CD4-positive, alpha-beta T cell (primary cell): ENCODE measurements at places on chromosomes 1 and 21.

- no peak for DNase-seq
Observed at GRCh38 chr1:86105533-86105866, 51.1 kb downstream of the COL24A1 start.

DNA sequence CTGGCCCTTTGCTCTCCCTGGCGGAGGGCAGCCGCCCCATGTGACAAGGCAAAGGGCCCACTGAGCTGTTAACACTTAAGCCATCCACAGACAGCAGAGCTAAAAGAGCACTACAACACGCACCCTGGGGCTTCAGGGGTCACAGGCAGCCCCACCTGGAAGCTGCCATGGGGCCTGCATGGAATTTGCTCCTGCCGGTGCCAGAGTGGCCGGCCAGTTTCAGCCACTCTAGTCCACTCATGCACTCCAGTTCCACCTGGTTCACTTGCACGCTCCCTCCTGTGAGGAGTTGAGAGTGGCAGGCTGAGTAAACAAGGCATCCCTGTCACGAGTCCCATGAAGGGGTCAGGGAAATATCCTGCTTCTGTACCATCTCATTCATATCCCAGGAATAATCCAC lies 55.3 kb downstream of the RIMS3 start:
- no peak for DNase-seq

DNA sequence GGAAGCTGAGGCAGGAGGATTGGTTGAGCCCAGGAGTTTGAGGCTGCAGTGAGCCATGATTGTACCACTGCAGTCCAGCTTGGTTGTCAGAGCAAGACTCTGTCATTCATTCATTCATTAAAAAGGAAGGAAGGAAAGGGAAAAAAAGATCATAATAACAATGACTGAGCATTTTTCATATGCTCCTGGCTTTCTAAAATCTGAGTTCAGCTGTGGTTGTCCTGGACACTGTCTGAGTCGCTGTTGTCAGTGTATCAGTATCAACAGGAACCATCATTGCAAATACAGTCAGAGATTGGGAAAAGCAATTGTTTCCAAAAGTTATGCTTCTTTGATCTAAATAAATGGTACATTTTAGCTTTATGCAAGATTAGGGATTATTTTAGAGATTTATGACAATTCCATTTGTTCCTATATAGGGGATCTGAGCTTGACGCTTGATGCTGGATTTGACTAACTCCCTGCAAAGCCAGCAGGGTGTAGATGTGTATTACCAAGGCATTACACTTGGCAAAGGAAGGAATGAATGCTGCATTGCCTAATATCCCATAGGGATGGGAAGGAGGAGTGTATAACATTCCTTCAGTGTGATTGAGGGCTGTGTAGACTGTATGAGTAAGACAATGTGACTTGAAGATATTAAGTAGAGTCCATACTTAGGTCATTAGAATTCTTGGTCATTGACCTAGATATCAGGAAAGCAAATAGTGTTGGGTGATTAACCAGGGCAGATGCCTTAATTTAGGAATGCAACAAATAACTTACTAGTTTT lies 100.2 kb downstream of the DISP1 start:
- DNase-seq: no peak

GRCh38 chr1:85707267-85707989 lies 805 bp downstream of the ZNHIT6 start:
- DNase-seq: no peak

DNA sequence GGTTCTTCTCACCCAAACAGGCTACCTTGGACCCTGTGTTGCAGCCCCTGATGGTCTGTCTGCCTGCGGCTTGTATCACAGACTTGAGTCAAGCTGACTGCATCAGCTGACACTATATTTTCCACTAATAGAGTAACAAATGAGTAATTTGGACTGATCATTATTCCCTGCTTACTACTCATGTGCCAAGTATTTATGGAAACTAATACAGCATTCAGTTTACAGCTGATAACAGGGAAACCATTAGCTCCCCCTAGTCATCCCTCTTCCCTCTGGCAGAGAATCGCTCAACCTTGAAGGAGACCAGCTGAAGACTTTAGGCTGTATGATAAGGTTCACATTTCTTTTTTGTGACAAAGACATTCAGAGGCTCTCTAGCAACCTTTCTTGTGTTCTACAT lies 116.6 kb upstream of the SYT6 start:
- no peak for DNase-seq

GRCh38 chr21:40471103-40471502 lies 375.9 kb downstream of the DSCAM start:
- DNase-seq: no peak

- peak; percentile 82 for DNase-seq
Observed at GRCh38 chr1:160428655-160429054, 28.3 kb downstream of the VANGL2 start.

GRCh38 chr1:51210676-51211075 lies 25.4 kb upstream of the RNF11 start:
- no peak for DNase-seq

DNA sequence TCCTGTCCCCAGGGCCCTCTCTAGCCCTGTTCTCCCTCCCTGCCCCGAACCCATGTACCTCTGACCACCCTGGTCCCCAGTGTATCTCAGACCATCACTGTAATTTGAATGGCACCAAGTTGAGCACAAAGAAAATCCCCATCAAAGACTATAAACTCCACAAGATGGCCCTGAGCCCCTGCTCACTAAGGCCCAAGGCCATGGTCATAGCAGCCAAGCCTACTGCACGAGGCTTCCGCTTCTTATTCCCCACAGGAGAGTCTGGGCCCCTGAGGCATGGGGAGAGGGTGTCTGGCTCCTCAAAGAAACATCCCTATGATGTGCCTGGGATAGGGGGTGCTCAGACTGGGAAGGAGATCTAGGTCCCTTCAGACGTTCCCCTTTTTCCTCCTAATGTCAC lies 4.5 kb downstream of the ZNF683 start:
- DNase-seq: no peak

DNA sequence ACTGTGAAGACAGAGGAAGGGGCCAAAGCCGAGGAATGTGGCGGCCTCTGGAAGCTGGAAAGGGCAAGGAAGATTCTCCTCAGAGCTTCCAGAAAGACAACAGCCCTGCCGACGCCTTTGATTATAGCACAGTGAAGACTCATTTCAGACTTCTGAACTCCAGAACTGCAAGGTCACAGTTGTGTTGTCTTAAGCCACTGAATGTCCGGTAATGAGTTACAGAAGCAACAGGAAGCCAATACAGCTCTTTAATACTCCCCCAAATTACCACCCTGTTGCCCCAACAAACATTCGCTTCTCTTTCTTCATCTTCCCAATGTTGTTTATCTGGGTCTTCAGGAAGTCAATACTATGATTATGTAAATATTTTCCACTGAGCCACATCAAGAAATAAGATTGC lies 44.0 kb downstream of the ETS2 start:
- DNase-seq: no peak

- no peak for DNase-seq
Observed at GRCh38 chr1:177650947-177651346, 318.9 kb downstream of the SEC16B start.
